Motor neuron (in vitro differentiated cells): ENCODE measurements at places on chromosomes 16 and 17. TPM values are rescaled to one million over a fixed set of nuclear protein-coding genes. Genes with fewer than 3 reads are reported as not detected.

- peak; percentile 48 for ATAC-seq
These were observed 13.9 kb downstream of the MYL4 start for GRCh38 chr17:47223007-47223406.

- ATAC-seq: no peak
These were observed 157.3 kb downstream of the VPS53 start for GRCh38 chr17:557371-557770.

- ATAC-seq: no peak
These were observed 9.5 kb downstream of the ZNF385C start for GRCh38 chr17:42088736-42089135.

DNA sequence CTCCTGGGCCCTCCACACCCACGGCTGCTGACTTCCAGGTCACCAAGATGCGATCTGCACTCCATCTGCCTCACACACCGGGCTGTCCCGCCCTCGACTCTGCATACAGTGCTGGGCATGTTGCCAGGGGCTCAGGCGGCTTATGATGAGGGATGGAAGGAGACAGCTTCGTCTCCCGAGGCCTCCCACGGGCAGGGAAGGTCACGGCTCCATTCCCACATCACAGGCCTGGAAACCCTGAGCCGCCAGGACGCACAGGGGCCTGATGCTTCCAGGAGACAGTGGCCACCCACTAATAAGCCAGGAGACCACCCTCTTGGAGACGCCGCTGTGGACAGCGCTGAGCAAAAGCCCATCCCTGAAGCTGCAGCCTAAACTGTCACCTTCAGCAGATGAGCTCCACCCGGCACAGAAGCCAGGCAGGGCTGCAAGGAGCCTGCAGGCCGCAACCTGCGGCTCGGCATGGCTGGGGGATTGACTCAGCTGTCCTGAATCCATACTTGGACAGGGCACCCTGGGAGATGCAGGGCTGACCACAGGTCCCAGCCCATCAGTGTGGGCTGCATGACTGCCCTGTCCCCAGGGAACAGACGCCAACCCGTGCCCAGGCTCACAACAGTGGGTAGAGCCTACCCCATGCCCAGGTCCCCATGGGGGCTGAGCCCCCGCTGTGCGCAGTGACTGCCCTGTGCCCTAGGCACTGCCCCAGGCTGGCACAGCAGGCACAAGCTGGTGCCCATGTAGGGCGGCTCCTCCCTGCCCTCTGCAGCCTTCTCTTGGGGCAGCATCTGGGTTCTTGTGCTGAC lies 34.4 kb downstream of the SLC7A5 start:
- ATAC-seq: peak; percentile 57

The CES3 gene
- total RNA-seq: 0.36 and 3.1 TPM in 2 replicates

The MRPL10 gene
- 43.7 and 44.2 TPM in 2 replicates for total RNA-seq

DNA sequence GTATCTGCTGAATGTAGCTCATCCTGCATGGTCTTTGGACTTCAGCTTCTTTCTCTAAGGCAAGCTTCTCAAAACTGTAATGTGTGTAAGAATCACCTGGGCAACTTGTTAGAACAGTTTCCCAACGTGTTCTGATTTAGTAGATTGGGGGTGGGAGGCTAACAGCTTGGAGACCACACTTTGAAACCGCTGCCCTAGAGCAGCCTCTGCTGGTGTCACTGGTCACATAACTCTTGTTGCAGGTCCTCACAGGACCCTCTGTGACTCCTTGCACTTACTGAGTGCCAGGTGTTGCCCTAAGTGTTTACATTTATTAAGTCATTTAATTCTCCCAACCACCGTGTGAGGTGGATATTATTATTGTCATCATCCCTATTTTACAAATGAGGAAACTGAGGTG lies 9.9 kb downstream of the SLC35G3 start:
- ATAC-seq: no peak

DNA sequence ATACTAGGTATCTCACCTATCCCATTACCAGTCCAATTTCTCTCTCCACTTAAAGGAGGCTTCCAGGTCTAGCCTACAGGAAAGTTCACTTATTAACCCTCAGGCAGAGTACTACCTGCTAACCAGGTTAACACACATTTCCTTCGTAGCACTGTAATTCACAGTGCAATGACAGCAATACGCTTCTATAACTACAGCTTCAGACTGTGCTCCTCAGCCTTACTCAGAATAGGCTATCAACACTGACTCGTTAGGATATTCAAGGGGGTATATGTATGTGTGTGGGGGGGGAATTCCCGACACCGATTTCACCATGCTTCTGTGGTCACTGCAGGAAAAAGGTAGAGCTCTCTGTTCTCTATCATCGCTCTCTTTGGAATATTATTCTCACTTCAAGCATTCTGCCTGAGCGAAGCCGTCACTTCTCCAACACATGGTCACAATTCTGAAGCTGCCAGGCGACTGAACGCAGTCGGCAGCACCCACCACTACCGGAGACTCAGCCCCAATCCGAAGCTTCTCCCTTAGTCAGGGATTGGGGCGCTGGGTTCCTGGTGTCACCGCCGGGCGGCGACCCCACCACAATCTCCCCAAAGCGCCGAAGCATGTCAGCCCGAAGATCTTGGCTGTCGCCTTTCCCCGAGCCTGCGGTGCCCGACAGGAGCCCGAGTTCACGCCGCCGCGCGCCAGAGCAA lies 618 bp downstream of the GGA3 start:
- peak; percentile 10 for ATAC-seq

- ATAC-seq: no peak
These were observed 47.4 kb downstream of the AXIN2 start for GRCh38 chr17:65514082-65514481.

DNA sequence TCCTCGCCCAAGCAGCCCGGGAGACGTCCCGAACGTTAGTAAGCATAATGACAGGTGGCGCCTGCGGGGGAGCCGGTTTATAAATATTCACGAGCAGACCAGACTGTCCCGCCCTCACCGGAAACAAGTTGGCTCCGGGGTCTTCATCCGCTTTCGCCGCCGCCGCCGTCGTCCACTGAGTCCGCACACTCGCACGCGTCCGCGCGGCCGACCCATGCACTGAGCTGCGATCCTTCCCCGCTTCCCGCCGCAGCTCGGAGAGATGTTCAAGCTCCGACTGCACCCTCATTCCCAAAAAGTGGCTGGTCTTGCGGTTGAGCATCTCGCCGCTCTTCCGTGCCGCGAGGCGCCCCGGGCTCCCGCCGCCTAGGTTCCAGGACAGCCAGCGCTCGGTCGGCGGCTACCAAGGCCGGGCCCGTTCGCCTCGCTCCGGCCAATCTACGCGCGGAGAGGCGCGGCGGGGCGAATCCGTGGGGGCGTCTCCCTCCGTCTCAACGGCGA lies 385 bp downstream of the CFAP119 start:
- ATAC-seq: peak; percentile 64

GRCh38 chr16:85626191-85626981 lies 13.3 kb downstream of the GSE1 start:
- ATAC-seq: no peak

DNA sequence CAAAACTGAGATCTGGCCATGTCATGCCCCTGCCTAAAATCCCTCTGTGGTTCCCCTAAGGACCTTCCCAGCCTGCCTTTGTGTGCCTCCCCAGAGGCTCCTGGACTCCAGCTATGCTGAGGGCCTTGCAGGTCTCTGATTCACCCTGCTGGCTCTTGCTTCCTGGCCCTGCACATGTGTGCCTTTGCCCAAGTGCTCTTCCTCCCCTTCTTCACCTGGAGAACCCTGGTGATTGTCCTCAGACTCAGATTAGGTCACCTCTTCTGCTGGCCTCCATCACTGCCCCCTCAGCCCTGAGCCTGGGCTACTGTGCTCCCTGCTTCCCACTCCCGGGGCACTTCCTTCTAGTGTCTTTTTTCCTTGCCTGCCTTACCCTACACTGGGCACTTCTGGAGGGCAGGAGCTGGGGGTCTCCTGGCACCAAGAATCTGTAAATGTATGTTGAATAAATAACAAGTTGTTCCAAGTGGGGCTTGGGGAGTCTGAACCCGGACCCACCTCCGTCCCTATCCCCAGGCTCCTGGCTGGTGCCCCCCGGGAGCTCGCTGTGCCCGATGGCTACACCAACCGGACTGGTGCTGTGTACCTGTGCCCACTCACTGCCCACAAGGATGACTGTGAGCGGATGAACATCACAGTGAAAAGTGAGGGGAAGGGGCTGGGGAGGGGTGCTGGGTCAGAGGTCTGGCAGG lies 7.8 kb downstream of the ITGA3 start:
- no peak for ATAC-seq

The GPR139 gene
- total RNA-seq: 2.0 TPM in 2 replicates

DNA sequence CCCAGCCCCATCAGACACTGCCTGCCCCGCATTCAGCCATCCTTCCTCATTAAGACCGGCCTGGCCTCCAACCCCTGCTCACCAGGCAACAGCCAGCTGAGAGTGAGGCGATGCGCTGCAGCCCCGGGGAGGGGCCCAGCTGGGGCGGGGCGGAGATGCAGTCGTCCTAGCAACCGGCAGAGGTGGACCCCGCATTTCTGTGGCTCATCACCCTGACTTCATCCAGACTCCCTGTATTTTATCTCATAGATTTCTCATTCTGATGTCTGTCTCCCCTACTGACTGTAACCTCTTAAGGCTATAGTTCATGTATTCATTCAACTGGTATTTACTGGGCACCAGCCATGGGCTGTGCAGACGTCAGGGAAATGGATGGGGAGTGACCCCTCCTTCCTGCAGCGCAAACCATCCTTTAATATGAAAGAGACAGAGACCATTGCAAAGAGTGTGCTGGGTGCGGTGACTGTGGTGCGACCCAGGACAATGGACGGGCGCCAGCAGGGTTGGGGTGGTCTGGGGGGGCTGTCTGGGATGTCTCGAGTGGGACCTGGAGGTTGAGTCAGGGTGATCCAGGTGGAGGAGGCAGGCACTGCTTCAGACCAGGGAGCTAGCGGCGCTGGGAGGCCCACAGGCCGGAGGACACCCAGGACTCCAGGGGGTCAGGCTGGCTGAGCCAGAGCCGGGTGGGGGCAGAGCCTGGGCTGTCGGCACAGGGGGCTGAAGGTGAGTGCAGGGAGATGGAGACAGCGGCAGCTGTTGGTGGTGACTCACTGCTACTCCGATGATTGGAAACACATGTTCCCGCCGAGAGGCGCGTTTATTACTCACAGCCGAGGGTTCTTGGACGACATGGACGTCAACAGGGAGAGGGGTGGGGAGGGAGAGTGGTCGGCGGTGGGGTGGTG lies 10.5 kb upstream of the TIMP2 start:
- peak; percentile 60 for ATAC-seq

DNA sequence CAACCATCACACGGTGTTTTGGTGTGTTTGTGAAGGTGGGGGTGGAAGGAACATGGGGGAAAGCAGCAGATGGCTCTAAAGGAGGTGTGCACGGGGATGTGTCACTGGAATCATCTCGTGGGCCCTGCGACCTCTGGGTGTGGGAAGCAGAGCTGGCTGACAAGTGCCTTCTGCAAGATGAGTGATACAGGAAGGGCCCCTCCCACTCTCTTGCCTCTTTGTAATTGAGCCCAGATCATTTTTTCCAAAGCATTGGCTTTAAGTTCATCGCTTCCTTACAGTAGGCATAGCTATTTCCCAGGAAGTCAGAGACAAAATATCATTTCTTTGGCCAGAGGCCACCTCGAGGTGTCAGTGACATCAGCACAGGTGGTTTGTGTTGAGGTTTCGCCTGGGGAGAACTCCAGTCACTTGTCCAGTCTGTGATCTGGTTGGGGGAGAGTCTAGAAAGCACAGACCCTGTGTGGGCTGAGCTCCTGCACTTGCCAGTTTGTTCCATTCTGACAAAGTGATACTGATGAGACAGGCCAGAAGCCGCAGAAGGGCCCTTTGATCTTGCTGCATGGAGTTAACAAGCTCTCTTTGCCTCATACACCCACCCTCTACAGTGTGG lies 20.6 kb upstream of the SNTB2 start:
- peak; percentile 88 for ATAC-seq

DNA sequence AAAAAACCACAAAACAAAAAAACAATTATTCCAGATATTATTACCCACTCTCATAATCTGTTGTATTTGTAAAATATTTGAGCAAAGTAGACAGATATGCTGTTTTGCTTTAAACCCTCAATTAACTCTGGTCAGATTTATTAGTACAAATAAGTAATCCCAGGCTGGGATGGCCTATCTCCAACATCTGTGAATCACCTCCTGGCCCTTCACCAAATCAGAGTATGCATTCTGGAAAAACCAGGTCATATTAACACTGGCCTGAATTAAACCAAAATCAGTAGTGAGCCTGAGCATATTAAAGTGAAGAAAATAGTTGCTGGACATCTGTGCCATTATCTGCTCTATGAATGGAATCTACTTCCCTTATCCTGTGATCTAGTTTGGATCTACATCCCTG lies 41.0 kb downstream of the STAT3 start:
- ATAC-seq: no peak

The FBXW10 gene
- total RNA-seq: 0.21 TPM in 1 of 2 replicates, not detected in the other
